ENCODE measurements at places on chromosomes 16 and 17.

- DNase-seq: peak; percentile 89
These were observed 25.9 kb upstream of the SPATA32 start for GRCh38 chr17:45287526-45288500.

DNA sequence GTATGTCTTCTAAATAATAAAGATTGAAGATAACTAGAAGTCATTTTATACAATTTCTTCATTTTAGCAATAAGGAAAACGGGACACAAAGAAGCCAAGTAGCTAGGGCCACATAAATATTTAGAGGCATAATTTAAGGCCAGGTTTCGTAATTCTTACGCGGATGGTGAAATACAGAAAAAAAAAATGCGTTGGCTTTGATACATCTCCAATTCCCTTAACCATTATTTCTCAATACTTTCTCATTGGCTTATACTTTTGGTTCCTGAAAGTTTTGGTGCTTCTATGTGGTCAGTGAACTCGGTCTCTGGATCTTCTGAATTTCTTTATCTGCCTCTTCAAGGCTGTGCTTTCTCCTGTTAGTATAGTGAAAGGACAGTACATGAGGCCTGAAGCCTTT lies 888.1 kb downstream of the KCNJ2 start:
- DNase-seq: no peak

DNA sequence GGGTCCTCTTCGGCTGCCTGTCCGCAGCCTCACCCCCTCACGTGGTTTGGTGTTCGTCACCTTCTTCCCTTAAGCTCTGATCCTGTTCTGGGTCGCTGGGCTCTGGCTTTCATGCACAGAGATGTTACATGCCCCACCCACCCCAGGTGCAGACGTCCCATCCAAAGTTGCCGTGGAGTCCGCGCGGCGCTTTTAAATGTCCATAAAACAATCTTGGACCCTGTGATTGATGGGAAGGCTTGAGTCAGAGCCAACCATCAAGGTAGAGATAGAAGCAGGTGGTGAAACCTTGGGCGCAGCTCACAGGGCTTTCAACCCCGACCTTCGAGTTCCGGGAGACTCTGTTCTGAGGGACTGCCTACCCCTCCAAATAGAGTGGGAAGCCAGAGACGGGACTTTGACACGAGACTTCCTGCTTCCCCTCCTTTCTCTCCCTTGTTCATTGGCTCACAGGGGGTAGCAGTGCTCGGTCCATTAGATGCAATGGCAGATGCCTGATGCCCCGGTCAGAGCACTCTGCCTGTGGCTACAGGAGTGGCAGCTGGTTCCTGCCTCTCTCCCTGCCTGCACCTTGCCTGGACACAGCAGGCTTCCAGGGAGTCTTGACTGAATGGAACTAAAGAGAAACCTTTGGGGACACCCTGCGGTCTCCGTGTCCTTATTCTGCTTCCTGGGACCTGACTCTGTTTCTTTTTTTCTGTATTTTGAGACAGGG lies 4.0 kb downstream of the ENGASE start:
- DNase-seq: no peak

DNA sequence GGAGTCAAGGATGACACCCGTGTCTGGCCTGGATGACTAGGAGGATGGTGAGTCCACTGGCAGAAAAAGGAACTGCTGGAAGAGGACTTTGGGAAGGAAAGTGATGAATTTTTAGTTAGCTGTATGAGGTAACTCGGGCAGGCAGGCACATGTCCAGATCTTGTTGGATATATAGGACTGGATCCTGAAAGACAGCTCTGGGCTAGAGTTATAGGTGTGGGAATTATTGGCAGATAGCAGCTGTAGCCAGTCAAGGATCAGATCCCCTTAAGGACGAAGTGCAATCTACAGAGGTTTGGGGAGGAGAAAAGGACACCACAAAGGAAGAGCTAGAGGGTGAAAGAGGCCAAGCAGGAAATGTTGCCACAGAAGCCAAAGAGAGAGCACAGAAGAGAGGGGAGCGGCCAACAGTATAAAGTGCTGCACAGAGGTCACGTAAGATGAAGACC lies 10.1 kb downstream of the CYB5D1 start:
- DNase-seq: no peak

DNA sequence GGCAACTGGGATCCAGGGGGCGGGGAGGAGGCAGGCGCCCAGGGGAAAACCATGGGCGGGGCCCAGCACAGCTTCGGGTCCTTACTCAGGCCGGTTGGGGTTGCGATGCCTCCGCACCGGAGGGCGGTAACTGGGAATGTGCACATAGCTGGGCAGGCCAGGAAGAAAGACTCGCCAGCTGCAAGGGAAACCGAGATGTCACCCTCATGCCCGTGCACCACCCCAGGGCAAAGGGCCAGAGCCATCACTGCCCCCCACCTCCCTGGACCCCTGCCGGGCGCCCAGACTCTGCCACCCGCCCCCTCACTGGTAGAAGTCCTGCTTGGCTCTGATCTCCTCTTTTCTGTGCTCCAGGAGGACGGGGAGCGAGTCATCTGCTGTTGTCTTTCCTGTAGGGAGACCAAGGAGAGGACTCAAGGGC lies 6.7 kb downstream of the ALOX12B start:
- no peak for DNase-seq

- no peak for DNase-seq
These were observed 26.0 kb upstream of the C16orf95 start for GRCh38 chr16:87342978-87343752.

DNA sequence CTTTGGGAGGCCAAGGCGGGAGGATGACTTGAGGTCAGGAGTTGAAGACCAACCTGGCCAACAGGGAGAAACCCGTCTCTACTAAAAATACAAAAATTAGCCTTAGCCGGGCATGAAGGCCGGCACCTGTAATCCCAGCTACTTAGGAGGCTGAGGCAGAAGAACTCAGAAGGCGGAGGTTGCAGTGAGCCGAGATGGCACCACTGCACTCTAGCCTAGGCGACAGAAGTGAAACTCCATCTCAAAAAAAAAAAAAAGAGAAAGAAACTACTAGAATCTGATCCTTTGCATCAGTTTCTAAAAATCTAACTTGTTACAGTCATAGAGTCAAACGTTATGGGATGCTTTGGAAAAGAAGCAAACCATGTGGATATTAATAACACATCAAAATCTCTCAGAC lies 1.6 kb upstream of the PECAM1 start:
- DNase-seq: no peak

GRCh38 chr17:65022751-65023700 lies 33.5 kb downstream of the GNA13 start:
- peak; percentile 97 for DNase-seq

- DNase-seq: no peak
These were observed 29.8 kb upstream of the USP43 start for GRCh38 chr17:9615486-9615885.

DNA sequence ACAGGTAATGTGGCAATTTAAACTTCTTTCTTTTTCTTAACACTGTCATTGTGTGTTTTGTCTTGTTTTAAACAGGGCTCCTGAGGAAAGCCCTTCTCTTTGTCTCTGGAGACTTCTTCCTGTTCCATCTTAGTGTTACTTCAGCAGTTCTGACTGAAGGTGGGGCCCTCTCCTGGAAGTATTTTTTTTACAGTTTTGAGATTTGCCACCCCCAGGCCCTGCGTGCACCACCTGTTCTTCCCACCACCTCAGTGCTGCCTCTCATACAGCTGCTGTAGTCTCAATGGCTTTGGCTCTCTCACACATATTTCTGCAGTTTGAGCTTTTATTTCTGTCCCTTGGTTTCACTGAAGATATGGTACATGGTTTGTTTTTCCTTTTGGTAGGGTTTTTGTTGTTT lies 52.5 kb upstream of the ALDH3A1 start:
- peak; percentile 3 for DNase-seq

DNA sequence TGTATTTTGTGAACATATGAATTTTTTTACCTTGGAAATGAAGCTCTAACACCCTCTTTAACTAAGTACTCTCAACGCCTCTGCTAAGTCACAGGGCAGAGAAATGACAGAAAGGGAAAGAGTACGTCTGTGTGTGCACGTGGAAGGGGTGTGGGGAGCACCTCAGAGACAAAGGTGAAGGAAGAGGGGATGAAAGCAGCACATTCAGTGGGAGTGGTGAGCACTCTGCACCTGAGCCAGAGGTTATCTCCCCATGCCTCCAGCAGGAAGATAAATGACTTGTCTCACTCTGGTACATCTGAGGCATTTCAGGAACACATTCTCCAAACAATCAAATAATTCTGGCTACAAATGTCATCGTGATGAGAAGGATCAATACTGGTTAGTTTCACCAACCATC lies 15.0 kb downstream of the GNA13 start:
- no peak for DNase-seq

DNA sequence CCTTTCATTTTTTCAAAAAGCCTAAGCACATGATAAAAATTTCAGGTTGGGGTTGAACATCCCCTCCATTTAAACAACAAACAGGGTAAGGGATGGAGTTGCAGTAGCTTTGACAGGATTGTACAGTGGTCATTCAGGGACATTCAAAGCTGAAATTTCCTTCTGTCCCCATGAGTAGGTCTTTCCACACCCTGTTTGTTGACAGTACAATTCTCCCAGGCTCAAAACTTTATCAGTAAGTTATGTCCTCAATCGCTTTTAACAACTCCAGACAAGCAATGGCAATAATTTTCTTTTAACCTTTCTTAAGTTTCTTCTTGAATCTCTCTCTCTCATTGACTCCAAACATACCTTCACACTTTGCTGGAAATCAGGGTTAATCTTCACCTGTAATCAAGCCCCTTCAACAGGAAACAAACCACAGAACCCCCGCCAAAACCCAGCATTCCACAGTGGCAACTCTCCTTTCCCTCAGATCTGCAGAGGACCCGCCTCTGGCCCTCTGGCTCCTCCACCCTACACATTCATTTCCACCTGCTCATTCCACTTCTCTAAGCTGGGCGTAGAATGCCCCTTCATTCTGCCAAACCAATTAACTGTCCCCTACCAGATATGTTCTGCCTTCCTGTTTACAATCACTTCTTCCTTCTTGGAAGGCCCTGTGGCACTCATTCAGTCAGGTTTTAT lies 20.7 kb downstream of the TXNDC11 start:
- no peak for DNase-seq

DNA sequence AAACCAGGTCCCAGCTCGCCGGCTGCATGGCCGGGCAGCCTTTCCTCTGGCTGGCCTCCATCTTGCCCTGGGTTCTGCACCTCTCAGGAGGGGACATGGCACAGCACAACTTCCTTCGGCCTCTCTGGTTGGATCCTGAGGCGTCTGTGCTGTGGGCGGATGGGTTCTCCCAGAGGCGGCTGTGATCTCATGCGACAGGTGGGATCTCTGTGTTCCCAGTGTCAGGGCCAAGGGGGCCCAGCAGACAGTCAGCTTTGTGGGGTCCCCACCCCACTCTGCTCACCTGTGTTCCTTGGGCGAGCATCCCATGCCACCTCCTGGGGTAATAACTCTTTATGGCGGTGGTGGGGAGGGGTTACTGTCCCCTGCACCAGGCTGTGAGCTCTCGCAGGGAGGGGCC lies 35.8 kb downstream of the FA2H start:
- no peak for DNase-seq

GRCh38 chr17:42477173-42477572 lies 18.5 kb downstream of the ATP6V0A1 start:
- no peak for DNase-seq

DNA sequence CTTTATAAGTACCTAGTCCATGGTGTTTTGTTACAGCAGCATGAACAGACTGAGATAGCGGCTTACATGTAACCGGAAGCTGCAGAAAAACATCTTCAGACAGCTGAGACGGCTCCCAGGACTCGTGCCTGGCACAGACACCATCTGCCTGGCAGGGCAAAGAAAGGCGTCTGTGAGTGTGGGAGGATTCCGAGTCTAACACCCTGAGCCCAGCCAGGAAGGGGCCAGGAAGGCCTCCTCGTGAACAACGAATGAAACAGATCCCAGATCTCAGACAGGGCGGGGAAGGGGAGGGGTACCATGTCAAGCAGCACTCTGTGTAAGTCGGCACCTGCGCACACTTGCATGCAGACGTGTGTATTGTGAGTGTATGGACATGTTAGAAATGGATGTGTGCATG lies 4.4 kb upstream of the CSNK1D start:
- DNase-seq: no peak

GRCh38 chr16:15672514-15673167 lies 22.6 kb downstream of the NDE1 start:
- DNase-seq: peak; percentile 95

DNA sequence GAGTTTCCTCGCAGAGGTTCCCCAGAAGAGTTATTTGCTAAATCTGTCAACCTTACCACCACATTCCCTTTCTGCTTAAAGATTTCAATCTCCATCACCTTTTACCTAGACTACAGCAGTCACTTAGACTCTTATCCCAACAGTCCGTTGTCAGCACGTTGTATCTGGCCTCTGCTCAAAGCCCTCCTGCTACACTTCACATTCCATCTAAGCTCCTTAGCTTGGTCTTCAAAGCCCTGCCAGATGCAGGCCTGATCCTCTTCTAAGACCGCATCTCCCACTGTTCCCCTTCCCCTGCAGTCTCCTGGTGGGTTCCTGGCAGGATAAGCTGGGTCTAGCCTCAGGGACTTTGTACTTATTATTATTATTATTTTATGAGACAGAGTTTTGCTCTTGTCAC lies 10.3 kb upstream of the SRCAP start:
- no peak for DNase-seq

DNA sequence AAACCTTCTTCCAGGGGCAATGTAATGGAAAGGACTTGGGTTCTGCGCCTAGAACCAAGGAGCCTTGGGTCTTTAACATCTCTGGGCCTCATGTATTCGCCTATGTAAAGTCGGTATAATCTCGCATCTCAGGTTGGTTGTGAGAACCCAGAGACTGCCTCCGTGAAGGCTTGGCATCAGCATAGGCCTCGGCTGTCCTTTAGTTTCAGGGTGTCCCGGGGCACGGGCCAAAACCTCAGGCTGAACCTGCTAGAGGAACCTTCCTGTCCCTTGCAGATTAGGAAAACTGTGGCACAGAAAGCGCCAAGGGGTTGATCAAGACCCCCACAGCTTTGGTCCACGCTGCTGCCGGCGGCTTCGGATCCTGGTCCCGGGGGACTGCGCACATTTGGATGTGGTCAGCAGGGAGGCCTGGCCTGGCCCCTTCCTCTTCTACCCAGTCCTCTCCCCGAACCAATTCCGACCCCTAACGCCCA lies 772 bp upstream of the PHAF1 start:
- no peak for DNase-seq

GRCh38 chr17:75160211-75160610 lies 5.9 kb upstream of the JPT1 start:
- no peak for DNase-seq
